ENCODE measurements at places on chromosomes 1 and 21.

GRCh38 chr21:40294345-40294744, 427.1 kb downstream of the PCP4 start:
- no peak for DNase-seq

- peak; percentile 50 for DNase-seq
These were observed 20.6 kb downstream of the LAMC2 start for GRCh38 chr1:183206538-183207122.

GRCh38 chr1:174276087-174276486, 116.8 kb downstream of the RABGAP1L start:
- peak; percentile 30 for DNase-seq

DNA sequence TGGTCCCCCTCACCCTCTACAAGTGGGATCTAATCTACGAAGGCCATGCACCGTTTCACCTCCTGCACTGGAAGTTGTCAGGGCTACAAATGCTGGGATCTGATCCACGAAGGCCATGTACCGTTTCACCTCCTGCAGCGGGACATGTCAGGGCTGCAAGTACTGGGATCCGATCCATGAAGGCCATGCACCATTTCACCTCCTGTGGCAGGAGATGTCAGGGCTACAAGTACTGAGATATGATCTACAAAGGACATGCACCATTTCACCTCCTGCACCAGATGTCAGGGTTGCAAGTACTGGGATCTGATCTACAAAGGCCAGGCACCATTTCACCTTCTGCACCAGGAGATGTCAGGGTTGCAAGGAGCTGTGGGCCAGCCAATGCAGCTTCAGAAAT, 7.0 kb downstream of the ALDH4A1 start:
- DNase-seq, result no peak

DNA sequence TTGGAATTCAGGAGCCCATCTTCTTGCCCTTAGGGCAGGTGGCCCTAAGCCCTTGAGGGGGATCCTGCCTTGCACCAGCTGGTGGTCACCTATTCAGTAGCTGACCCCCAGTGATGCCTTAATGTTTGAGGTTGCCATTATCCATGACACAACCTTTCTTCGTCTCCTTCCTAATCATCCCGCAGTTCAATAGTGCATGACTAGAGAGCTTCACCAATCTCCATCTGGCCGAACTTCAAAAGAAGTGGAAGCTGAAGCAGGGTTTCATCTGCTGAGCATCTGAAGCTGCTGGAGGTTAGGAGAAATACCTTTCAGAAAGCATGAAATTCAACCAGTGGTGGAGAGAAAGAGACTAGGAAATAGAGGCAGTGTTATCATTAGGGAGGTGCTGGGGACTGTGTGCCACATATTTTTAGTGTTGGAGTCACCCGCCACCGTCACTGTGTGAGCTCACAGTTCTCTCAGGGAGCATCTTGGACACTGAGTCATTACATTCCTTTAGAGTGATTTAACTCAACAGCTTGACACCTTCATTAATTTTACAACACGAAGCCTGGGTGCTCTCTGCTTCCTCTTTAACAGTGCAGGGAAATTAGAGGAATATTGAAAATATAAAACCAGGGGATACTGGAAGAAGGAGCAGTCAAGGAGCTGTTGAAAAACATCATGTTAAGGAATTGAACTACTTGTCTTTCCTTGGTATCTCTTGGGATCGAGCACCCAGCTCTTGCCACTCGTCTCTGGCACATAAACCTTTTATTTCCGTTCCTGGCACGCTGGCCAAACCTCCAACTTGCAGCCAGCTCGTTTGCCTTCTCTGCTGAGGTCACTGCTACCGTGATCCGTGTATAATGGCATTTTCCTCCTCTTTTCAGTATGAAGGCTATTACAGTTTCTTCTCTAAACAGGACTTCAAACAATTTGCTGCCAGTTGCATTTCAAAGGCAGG, 53.6 kb downstream of the PEX14 start:
- DNase-seq, result no peak

All from NCI-H2171 treated with DMSO at 0.1 percent for 48 hours (cell line).